ENCODE measurements at places on chromosomes 7 and 10. TPM values are rescaled to one million over a fixed set of nuclear protein-coding genes. Genes with fewer than 3 reads are reported as not detected.

The PTN gene
- polyA plus RNA-seq, result 76.4 TPM

- no peak for DNase-seq
Measured at GRCh38 chr7:83109352-83109751, 53.3 kb downstream of the PCLO start.

DNA sequence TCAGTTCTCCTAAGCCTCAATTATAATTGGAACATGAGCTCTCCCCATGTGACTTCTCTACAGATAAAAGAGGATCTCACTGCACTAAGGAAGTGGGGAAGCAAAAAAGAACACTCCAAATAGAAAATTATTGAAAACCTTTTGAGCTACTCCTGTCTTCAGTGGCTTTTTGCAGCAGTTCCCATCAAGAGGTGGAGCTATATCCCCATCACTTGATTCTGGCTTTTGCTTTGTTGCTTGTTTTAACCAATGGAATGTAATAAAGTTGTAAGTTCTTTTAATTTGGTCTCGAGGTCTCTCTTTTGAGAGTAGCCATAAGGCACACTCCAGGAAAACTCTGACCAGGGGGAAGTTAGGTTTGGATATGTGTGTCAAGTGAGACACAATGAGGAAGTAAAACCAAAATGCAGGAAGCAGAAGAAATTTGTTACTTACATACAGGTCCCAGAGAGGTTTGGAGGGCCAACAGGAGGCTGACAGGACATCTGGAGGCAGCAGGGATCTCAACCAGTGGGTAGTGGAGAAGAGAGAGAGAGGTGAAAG lies 569.4 kb downstream of the HTR7 start:
- DNase-seq, result peak; percentile 17

- DNase-seq, result no peak
Measured at GRCh38 chr10:20993830-20994527, 96.9 kb upstream of the NEBL start.

The EN2 gene
- not detected for polyA plus RNA-seq

DNA sequence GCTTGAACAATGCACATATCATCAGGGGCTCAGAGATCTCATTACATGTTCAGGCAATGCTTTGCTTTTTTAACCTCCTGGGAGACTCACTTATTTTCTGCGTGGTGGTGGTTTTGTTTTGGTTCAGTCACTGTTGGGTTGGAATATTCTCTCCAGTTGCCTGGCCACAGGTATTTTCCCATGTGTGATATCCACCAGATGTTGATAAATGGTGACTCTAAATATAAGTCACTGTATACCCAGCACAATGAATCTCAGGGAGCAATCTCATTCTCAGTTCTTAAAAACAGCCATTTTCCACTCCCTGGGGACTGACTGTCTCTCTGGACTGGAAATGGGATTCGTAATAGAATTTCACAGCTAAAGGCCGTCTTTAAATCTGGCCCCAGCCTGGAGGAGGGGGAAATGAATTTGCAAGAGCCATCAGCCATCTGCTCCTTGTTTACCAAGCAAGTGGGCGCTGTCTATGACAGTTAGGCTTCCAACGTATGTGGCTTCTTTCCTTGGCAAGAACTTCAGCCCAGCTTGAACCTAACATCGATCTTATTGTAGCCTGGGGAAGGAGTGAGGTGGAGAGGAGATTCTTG lies 1106.2 kb downstream of the NRG3 start:
- no peak for DNase-seq

The TMEM184A gene
- polyA plus RNA-seq, result 2.5 TPM

DNA sequence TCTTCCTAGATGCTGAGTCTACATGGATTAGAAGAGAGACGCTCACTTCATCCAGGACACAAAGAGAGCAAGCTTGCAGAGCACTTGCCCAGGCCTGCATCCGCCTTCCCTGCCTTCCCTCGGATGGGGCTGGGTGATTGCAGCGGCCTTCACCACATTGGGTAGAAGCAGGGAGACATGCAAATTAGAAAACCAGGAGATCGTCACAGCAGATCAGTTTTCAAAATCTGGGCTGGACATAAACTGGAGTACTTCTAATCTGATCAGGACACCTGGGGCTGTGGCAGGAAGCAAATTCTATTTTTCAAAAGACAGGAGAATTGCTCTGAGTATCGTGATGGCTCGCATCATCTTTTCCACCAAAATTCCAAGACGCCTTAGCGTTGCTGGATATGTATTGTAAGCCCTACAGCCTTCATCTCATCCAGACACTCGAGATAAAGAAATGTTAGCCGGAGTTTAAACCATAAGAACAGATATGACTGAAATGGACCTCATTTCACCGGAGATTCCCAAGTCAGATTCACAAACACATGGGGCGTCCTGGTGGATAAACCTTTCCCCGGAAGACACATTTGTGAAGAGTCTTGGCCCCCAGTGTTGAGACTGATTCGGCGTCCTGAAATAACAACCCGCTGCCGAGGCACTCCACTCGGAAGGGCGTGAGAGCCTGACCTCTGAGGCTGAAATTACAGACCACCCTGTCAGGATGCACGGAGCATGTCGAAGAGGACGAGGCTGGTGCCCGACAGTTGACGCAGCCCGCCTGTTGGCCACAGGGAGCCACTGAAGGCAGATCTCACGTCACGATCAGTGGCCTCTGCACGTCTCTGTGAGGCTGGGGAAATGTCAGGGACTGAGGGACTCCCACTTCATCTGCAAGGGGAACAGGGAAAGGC lies 91.2 kb upstream of the PARD3 start:
- peak; percentile 54 for DNase-seq

- peak; percentile 37 for DNase-seq
Measured at GRCh38 chr7:25260862-25261494, 32.7 kb upstream of the NPVF start.

All from right lung (tissue), 10 donors.